Neural crest cell (in vitro differentiated cells): ENCODE measurements at places on chromosomes 7 and 10. TPM values are rescaled to one million over a fixed set of nuclear protein-coding genes. Genes with fewer than 3 reads are reported as not detected.

Gene LRRC17
- total RNA-seq = 34.9 and 35.8 TPM in 2 replicates

Gene SPDYE1
- not detected in 2 replicates for total RNA-seq

Gene GARIN1A
- total RNA-seq = 1.8 and 1.9 TPM in 2 replicates

Gene CXCL12
- total RNA-seq = 3.6 and 4.0 TPM in 2 replicates

Gene SDK1
- total RNA-seq = 11.6 and 12.6 TPM in 2 replicates

Gene KIF11
- 70.8 and 71.5 TPM in 2 replicates for total RNA-seq

GRCh38 chr10:58932577-58933314, 243.7 kb upstream of the PHYHIPL start:
- no peak for DNase-seq

GRCh38 chr10:94680544-94680943, 3.0 kb upstream of the CYP2C18 start:
- DNase-seq = no peak
